Smooth muscle cell of the brain vasculature (primary cell): ENCODE measurements at places on chromosomes 1 and 21.

- no peak for DNase-seq
Observed at GRCh38 chr1:2809656-2810055, 8.2 kb upstream of the TTC34 start.

- no peak for DNase-seq
Observed at GRCh38 chr21:20545454-20545853, 452.8 kb upstream of the NCAM2 start.

GRCh38 chr1:16152481-16153087 is 3.3 kb downstream of the EPHA2 start:
- no peak for DNase-seq

DNA sequence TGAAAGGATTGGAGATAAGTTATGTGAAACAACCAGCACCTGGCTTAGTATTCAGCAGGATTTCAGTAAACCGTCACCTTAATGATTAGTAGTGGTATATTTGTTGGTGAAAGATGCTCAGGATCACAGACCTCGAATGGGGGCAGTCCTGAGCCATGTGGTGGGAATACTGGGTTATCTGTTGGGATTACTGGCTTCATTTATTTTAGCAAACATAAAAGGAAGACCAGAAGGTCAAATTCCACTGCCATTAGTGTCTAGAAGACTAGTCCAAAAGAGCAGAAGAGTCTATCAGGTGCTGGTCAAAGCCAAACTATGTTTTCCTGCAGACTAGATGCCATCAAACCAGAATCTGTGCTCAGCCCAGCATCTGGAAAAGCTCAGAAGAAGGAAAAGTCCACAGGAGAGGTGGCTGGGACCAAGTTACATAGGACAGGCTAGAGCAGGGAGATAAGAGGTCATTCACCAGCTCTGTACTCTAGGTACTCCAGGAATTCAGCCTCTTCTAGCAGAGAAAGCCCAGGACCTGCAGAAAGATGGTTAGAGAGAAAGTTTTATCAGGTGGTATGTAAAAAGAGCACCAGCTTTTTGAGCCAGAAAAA is 343.4 kb downstream of the PLPP3 start:
- DNase-seq, result no peak

DNA sequence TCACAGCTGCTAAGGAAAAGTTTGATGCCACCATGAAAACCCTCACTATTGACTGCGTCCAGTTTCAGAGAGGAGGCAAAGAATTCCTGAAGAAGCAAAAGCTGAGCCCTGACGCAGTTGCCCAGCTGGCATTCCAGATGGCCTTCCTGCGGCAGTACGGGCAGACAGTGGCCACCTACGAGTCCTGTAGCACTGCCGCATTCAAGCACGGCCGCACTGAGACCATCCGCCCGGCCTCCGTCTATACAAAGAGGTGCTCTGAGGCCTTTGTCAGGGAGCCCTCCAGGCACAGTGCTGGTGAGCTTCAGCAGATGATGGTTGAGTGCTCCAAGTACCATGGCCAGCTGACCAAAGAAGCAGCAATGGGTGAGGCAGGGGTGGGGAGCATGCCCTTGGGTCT is 9.5 kb downstream of the CZIB start:
- DNase-seq, result no peak

GRCh38 chr1:58785442-58786058 is 1.7 kb upstream of the JUN start:
- no peak for DNase-seq

- DNase-seq, result no peak
Observed at GRCh38 chr1:234875953-234876855, 252.4 kb downstream of the TOMM20 start.

DNA sequence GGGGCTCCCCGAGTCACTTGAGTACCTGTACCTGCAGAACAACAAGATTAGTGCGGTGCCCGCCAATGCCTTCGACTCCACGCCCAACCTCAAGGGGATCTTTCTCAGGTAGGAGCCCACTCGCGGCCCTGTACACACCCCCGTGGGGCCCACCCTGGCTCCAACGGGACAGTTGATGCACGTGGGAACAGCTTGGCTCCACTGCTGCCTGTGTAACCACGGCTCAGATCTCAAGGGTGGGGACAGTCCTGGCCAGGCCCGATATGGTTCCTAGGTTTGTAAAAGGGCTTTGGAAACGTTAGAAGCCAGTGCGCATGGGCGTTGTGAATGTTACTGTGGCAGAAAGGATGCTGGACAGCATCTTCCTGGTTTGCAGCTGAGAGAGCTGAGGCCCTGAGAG is 18.8 kb downstream of the PODN start:
- DNase-seq, result no peak

DNA sequence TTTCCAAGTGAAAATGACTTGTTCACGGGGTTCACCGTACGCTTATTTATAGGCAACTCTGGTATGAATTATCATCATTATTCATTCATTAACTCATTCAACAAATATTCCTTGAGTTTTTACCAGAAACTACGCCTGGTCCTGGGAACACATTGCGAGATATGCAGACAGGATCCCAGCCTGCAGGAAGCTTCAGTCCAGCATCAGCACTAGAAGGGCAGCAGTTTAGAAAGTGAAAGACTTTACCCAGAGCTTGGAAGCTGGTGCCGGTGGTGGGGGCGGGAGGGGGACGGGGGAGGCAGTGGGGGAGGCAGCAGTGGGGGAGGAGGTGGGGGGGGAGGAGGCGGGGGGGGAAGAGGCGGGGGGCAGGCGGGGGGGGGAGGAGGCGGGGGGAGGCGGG is 55.9 kb downstream of the SETD4 start:
- DNase-seq, result no peak

GRCh38 chr1:162357681-162358266 is 18.9 kb downstream of the SPATA46 start:
- DNase-seq, result no peak

- no peak for DNase-seq
Observed at GRCh38 chr1:2933431-2934155, 87.7 kb upstream of the ACTRT2 start.

- no peak for DNase-seq
Observed at GRCh38 chr1:119879510-119880434, 16.5 kb downstream of the ADAM30 start.

DNA sequence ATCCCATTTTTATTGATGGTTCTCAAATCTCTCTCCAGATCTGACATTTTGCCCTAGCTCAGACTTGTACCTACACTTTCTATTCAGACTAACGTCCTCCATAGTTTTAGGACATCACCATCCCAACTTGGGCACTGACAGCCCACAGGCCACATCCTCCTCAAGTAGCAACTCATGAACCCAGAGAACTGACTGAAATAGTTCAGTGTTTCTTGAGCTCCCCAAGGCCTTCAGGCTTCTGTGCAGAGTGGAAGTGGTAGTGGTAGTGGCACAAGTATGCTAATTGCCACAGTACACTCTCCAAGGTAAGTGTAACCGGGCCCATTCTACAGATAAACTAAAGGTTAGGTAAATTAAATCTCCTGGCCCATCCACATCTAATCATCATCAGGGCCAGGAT is 112.6 kb downstream of the SLC45A1 start:
- DNase-seq, result no peak

DNA sequence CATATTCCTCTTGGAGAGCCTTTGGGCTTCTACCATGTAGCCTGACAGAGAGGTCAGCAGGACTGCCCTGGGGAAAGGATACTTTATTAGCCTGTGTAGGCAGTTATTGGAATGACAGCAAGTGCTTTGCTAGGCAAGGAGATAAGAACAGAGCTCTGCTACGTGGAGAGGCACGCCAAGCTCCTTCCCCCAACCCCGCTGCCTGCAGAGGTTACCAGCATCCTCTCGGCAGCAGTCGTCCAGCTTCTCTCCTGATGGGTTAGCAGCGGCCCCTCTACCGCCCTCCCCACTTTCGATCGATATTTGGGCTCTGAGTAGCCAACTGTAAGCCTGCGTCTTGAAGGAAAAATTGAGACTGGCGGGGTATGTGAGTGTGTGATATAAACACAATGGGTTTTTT is 122.3 kb downstream of the DHRS3 start:
- no peak for DNase-seq

GRCh38 chr21:19900149-19900548 is 1098.1 kb upstream of the NCAM2 start:
- DNase-seq, result no peak

DNA sequence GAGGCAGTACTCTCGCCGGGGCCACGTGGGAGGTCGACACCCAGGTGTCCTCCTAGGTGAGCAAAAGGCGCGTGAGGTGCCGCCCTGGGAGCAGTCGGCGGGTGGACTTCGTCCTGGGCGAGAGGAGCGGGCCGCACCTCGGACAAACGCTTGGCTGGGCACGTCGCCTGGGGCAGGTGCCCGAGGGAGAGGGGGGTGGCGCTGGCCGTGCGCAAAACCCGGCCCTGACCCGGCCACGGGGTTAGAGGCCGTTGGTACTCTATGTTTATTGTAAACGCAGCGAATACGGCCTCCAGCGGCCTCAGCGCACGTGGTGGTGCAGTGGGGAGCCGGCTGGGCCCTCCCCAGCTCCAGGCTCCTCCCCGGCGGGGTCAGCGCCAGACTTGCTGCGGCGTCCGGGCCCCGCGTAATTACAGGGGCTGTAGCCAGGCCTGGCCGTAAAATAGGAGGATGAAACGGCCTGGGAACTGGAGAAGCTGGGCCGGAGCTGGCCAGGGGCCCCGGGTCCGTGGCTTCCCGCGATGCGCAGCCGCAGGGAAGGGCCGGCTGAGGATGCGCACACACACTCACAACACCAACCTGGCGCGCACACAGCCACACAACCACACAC is 1.6 kb upstream of the EFNA1 start:
- no peak for DNase-seq

- DNase-seq, result no peak
Observed at GRCh38 chr1:63041660-63042059, 257.7 kb downstream of the ATG4C start.

GRCh38 chr1:85144351-85144750 is 56.5 kb downstream of the SYDE2 start:
- DNase-seq, result no peak

DNA sequence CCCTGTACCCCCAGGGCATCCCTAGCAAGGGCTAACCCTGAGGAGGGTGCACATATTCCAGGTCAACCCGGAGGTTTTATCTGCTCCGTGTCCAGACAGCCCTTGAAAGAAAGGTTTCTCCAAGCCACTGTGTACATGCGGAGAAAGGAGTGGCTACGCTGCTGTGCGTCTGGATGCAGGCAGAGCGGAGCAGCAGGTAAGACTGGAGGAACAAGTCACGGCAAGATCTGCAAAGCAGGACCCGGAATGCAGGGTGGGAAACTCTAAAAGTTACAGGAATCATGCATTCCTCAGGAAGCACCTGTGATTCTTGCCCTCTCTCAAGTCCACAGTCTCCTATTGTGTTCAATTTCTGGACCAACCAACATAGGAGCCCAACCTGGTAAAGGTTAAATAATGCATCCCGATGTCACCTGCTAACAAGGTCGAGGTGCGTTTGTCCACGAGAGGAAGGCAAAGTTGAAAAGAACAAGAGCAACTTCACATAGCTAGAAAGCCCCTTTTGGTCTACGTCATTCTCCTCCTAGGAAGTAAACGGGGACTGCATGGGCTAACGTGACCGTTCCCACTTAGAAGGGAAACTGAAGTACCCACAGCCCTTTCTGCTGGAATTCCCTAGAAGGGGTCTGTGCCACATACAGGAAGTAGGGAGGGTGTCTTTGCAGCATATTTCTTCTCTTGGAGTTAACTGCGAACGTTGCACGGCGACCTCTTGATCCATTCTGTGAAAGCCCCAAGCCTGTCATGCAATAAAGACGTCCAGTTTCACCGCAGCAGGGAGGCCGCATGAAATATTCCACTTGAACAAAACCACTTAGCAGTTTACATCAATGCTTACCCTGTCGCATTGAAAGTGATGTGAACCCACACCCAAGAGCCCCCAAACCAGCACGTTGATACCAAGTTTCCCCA is 5.8 kb downstream of the TIAM1 start:
- no peak for DNase-seq

- DNase-seq, result no peak
Observed at GRCh38 chr1:235979716-235980333, 85.1 kb downstream of the NID1 start.

- no peak for DNase-seq
Observed at GRCh38 chr21:36981977-36982700, 15.7 kb upstream of the HLCS start.

DNA sequence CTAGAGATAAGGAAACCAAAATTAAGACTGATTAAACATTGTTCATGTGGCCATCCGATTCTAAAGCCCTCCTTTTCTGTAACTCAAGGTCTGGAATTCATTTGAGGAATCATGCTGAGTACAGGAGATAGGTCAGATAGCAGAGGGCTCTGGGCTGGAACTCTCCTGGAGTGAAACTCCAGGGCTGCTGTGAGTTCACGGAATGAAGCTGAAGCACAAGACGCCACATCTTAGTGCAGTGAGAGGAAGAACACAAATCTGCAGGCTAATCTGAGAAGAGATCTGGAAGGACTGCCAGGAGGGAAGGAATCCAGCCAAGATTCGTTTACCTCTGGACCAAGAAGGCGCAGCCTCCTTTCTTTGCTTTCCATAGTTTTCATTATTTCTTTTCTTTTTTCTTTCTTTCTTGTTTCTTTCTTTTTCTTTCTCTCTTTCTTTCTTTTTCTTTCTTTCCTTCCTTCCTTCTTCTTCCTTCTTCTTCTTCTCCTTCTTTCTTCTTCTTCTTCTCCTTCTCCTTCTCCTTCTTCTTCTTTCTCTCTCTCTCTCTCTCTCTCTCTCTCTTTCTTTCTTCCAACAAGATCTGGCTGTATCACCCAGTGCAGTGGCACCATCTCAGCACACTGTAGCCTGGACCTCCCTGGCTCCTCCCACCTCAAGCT is 74.8 kb upstream of the ATP1B1 start:
- peak; percentile 70 for DNase-seq

DNA sequence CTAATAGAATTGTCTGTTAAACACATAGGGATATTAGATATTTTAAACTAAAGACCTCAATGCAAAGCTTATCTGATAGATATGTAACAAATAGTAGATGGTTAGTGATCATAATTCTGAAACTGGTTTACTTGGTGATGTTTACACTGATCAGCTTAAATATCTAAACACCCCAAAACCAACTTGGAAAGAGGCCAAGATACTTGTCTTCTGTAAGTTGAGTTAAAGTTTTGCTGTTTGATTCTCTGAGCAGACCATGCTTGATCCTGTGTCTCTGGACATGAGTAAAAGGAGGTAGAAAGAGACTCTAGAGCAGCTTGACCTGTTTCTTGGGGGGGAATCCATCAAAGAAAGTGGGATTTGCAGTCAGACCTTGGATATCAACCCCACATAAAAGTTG is 107.5 kb downstream of the NEK7 start:
- no peak for DNase-seq

DNA sequence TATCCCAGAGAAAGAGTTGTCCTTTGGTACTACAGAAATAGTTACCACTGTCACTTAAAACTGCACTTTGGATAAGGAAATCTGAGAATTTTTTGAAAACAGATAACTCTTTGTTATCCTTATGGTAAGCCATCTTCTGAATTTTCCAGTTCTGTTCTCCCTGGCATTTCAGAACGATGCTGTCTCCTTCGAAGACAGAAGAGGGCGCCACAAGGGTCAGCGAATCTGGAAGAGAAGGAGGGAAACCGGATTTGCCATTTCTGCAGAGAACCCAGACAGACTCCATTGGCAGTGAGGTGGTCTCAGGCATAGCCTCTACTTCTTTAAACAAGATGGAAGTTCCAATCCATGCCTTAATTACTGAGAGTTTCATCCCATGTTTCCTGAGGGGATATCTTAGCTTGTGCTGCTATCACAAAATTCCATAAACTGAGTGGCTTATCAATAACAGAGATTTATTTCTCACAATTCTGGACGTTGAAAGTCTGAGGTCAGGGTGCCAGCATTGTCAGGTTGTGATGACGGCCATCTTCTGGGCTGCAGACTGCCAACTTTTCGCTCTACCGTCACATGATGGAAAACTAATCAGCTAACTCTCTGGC is 6.4 kb downstream of the FCRL2 start:
- no peak for DNase-seq
